Activated CD8-positive, alpha-beta memory T cell treated with anti-CD3 and anti-CD28 coated beads for 1 hour (primary cell): ENCODE measurements at places on chromosomes 6 and 20.
A peak's percentile ranks its signal among the peaks of the same experiment; 100 is the strongest.

GRCh38 chr6:150735341-150735851 is 130.1 kb upstream of the MTHFD1L start:
- DNase-seq, result no peak

DNA sequence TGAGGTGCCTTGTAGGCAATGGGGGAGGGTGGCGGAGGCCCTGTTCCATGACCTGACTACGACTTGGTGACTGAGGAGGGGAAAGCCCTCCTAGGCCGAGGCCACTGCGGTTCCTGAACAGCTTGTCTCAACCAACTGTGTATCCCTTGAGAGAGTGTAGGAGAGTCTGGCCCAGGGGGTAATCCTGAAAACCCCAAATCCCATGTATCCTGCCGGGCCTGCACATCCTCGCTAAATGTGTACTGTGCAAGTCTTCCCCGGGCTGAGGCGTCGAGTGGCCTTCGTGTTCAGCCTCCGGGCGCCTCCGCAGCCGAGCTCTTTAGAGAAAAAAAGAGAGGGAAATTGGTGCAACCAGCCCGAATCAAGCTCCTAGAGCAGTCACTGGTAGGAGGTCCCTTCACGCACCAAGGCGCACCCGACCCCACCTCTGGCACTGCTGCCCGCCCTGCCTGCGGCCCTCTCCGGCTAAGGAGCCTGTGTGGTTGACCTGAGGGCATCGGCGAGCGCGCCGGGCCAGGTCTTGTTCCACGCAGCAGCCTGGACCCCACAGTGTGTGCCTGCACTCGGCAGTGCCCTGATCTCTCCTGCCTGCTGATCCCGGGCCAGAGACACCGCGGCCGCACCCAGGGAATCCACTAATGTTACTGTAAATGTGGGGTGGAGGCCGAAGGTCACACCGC is 7.3 kb downstream of the SIM1 start:
- DNase-seq, result no peak

GRCh38 chr20:62895539-62895938 is 30.8 kb downstream of the DIDO1 start:
- no peak for DNase-seq

DNA sequence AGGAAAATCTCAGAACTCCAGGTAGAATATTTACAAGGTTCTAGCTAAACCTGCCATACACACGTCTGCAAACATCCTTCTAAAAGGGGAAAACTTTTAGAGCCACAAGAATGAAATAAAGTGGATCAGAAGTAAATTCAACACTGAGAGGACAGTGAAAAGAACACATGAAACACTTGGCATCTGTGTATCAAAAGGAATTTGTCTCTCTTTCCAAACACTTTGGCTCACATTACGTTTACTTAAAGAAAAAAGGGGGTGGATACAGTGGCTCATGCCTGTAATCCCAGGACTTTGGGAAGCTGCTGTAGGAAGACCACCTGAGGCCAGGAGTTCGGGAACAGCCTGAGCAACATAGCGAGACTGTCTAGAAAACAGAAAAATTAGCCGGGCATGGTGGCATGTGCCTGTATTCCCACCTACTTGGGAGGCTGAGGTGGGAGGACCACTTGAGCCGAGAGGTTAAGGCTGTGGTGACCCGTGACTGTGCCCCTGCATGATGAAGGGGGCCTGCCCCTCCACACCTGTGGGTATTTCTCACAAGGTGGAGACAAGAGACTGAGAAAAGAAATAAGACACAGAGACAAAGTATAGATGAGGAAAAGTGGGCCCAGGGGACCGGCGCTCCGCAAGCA is 35.4 kb downstream of the NINL start:
- no peak for DNase-seq

GRCh38 chr20:60300374-60300773 is 342.2 kb downstream of the CDH26 start:
- DNase-seq, result no peak

GRCh38 chr20:46022411-46023147 is 6.4 kb upstream of the SLC12A5 start:
- DNase-seq, result peak; percentile 49
